ENCODE measurements at places on chromosomes 2 and 18. TPM values are rescaled to one million over a fixed set of nuclear protein-coding genes. Genes with fewer than 3 reads are reported as not detected.

GRCh38 chr2:21043744-21044532, at the start of gene APOB:
APOB (minus strand) TSS chr2:21044073; CDS start chr2:21043945, 128 bp downstream.
- DNase-seq, result peak; percentile 94
- peaks cover 8% of the 10 kb centered on the region for H3K36me3 ChIP-seq
- H3K4me1 ChIP-seq, result peaks cover 18% of the 10 kb centered on the region
- peak within 1 kb of the TSS; percentile 82 for H3K4me3 ChIP-seq
- no peaks in the 10 kb centered on the region for H3K27me3 ChIP-seq
- peak within 1 kb of the TSS; percentile 89 for H3K27ac ChIP-seq

DNA sequence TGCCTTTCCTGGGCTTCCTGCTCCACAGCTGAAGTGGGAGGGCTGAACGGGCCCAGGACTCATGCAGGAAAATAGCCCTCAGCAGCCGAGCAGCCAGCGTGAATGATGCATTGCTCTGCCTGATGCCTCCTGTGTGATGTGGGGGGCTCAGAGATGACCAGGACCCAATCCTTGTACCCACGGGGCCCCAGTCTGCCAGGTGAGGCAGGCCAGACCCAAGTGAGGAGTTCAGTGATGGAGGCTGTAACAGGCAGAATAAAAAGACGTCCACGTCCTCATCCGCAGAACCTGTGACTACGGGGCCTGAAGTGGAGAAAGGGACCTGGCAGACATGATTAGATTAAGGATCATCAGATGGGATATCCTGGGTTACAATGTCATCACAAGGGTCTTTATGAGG, 194.9 kb upstream of the HDAC4 start:
- DNase-seq, result no peak
- no peak overlapping the region for H3K27ac ChIP-seq
- H3K27me3 ChIP-seq, result no peaks in the 10 kb centered on the region
- no peaks in the 10 kb centered on the region for H3K4me1 ChIP-seq
- H3K4me3 ChIP-seq, result no peak overlapping the region

GRCh38 chr2:176096986-176097819, 2.4 kb upstream of the HOXD12 start:
- no peaks in the 10 kb centered on the region for H3K36me3 ChIP-seq
- peak; percentile 67 for DNase-seq
- peaks cover 14% of the 10 kb centered on the region for H3K27me3 ChIP-seq
- no peak overlapping the region for H3K27ac ChIP-seq
- peaks cover 13% of the 10 kb centered on the region for H3K4me1 ChIP-seq

DNA sequence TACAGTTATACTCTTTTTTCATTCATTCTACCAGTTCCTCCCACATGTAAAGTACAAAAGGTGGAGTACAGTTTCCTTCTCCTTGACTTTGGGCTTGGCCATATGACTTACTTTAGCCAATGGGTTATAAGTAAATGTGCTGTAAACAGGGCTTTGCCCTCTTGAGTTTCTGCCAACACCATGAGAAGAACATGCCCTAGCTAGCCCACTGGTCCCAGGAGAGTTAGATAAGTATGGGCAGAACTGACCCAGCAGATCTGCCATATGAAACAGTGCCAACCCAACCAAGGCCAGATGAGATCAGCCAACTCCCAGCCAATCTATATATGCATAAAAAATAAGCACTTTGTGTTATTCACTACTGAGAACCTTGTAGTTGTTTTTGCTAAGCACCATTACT, 25.5 kb downstream of the ZC3H8 start:
- H3K4me3 ChIP-seq, result no peak overlapping the region
- no peak overlapping the region for H3K27ac ChIP-seq
- H3K4me1 ChIP-seq, result no peaks in the 10 kb centered on the region
- no peak for DNase-seq

DNA sequence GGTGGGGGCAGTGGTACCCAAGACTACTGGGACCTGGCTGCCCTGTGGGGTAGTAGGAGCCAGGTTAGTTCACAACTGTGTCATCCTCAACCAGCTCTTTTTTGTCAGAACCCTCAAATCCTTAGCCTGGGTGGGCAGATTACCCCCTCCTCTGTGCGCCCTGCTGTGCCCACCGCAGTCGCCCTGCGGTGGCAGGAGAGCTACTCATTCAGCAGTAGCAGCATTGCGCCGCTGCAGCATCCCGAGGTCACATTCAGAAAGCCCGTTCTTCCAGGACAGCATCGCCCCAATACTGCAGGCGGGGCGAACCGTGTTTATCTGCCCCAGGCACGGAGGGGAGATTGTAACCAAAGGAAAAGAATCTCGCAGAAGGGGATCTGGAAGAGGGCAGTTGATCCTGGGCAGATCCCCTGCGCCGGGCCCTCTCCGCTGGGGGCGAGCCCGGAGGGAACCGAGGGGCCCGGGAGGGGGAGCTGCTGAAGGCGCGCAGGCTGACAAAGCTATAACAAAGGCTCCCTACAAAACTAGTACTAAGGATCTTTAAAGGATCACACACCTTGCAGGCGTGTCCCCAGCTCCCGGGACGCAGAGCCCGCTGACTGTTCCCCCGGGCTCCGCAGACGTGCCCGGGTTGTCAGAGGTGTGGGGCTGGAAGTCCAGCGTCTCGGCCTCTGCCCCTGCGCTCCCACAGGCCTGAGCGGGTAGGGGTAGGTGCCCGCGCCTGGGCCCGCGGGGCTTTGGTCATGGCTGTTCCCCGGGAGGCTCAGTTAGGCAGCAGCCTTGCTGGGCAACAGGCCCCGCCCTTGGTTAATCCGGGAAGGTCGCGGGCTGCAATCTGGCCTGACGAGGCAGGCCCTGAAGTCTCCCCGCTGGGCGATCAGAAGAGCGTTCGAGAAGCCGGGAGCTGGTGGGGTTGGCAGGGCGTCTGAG, 13.2 kb downstream of the POU3F3 start:
- DNase-seq, result no peak
- no peaks in the 10 kb centered on the region for H3K36me3 ChIP-seq
- H3K27me3 ChIP-seq, result peaks cover 3% of the 10 kb centered on the region
- H3K4me1 ChIP-seq, result no peaks in the 10 kb centered on the region
- no peak overlapping the region for H3K27ac ChIP-seq
- no peak overlapping the region for H3K4me3 ChIP-seq

GRCh38 chr18:23682045-23682444, 7.2 kb upstream of the LAMA3 start:
- H3K27ac ChIP-seq, result no peak overlapping the region
- no peaks in the 10 kb centered on the region for H3K27me3 ChIP-seq
- H3K4me1 ChIP-seq, result peaks cover 6% of the 10 kb centered on the region
- no peak overlapping the region for H3K4me3 ChIP-seq
- DNase-seq, result no peak
- H3K36me3 ChIP-seq, result no peaks in the 10 kb centered on the region

DNA sequence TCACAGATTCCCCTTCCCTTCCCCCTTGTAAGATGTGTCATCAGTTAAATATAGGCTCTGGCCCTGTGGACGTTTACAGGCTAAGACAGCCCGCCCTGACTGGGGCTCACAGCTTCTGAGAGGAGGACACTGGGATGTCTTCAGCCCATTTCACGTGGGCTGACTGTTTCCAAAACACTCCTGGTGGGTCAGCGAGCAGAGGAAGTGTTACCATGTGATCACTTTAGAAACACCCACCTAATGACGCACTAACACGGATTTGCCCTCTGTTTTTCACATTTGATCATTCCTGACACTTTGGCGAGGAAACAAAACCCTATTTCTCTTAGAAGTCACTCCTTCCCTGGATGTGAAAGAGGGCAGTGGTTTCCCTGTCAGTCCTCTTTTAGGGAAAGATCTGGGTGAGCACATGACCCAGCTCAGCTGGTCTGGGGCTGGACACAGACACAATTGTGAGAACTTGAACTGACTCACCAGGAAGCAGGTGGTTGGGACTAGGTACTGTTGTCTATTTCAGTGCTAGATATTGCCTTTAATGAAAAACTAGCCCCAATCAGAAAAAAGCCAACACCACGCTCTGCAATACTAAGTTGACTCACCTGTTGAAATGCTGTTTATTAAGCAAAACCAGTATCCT, 38.8 kb downstream of the BMP10 start:
- H3K27me3 ChIP-seq, result no peaks in the 10 kb centered on the region
- H3K27ac ChIP-seq, result no peak overlapping the region
- H3K4me1 ChIP-seq, result peaks cover 5% of the 10 kb centered on the region
- H3K36me3 ChIP-seq, result no peaks in the 10 kb centered on the region
- DNase-seq, result no peak

GRCh38 chr18:76102156-76102555, 392.9 kb downstream of the ZNF516 start:
- no peak for DNase-seq
- H3K27me3 ChIP-seq, result no peaks in the 10 kb centered on the region
- H3K27ac ChIP-seq, result no peak overlapping the region
- H3K4me3 ChIP-seq, result no peak overlapping the region
- no peaks in the 10 kb centered on the region for H3K36me3 ChIP-seq

The RNASEH1 gene
- 47.1 TPM for total RNA-seq

- H3K36me3 ChIP-seq, result no peaks in the 10 kb centered on the region
- H3K27ac ChIP-seq, result no peak overlapping the region
- H3K27me3 ChIP-seq, result no peaks in the 10 kb centered on the region
- no peak overlapping the region for H3K4me3 ChIP-seq
- DNase-seq, result no peak
- H3K4me1 ChIP-seq, result no peaks in the 10 kb centered on the region
Measured at GRCh38 chr18:34970106-34970505, 71.1 kb upstream of the MAPRE2 start.

GRCh38 chr2:200223205-200223784, 83.2 kb upstream of the SPATS2L start:
- no peaks in the 10 kb centered on the region for H3K27me3 ChIP-seq
- DNase-seq, result no peak
- peaks cover 50% of the 10 kb centered on the region for H3K4me1 ChIP-seq
- peak overlapping the region; percentile 17 for H3K27ac ChIP-seq
- H3K36me3 ChIP-seq, result no peaks in the 10 kb centered on the region

The SYT4 gene
- total RNA-seq, result not detected

DNA sequence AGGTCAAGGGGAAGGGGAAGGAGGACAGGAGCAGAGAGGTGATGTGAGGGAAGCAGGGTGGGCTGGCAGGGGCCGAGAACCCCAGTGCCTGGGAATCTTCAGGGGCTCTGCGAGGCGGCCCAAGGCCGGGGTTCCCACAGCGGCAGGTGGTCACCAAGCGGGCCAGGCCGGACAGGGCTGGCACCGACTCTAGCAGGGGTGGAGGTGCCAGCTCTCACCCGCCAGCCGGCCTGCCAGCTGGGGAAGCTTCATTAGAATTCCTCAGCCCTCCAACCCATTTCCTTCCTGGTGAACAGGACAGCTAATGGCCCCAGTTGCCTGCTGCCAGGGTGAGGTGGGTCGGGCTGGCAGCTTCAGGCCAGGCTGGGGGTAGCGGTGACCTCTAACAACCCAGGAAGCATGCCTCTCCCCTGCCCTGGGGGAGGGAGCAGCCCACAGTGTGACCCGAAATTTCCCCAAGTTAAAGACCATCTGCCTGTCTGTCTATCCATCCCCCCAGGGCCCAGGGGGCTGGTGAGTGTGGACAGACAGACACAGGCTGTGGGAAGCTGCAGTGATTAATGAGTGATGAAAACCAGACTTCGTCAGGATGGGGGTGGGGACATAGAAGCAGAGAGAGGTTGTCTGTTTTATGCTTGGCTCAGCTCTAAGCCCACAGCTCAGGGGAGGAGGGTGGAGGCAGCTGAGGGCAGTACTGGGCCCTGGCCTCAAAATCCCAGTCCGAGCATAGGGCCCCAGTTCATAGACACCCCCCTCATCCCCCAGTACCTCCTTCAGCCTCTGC, 144.1 kb downstream of the ZFP36L2 start:
- DNase-seq, result no peak
- no peak overlapping the region for H3K27ac ChIP-seq
- no peak overlapping the region for H3K4me3 ChIP-seq
- H3K4me1 ChIP-seq, result peaks cover 41% of the 10 kb centered on the region
- H3K27me3 ChIP-seq, result no peaks in the 10 kb centered on the region
- no peaks in the 10 kb centered on the region for H3K36me3 ChIP-seq

GRCh38 chr2:182920631-182921056, 54.2 kb upstream of the FRZB start:
- no peak overlapping the region for H3K4me3 ChIP-seq
- no peak overlapping the region for H3K27ac ChIP-seq
- H3K4me1 ChIP-seq, result no peaks in the 10 kb centered on the region
- no peaks in the 10 kb centered on the region for H3K27me3 ChIP-seq

DNA sequence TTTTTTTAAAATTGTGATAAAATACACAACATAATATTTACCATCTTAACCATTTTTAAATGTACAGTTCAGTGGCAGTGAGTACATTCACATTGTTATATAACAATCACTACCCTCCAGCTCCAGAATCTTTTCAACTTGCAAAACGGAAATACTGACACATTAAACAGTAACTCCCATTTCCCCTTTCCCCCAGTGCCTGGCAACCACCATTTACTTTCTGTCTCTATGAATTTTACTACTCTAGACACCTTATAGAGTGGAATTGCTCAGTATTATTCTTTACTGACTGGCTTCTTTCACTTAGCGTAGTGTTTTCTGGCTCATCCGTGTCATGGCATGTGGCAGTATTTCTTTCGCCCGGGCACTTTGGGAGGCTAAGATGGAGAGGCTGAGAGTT, 32.6 kb downstream of the FASTKD2 start:
- peaks cover 1% of the 10 kb centered on the region for H3K36me3 ChIP-seq
- no peaks in the 10 kb centered on the region for H3K4me1 ChIP-seq
- no peak overlapping the region for H3K27ac ChIP-seq
- H3K27me3 ChIP-seq, result no peaks in the 10 kb centered on the region
- no peak overlapping the region for H3K4me3 ChIP-seq

The MRO gene
- not detected for total RNA-seq

DNA sequence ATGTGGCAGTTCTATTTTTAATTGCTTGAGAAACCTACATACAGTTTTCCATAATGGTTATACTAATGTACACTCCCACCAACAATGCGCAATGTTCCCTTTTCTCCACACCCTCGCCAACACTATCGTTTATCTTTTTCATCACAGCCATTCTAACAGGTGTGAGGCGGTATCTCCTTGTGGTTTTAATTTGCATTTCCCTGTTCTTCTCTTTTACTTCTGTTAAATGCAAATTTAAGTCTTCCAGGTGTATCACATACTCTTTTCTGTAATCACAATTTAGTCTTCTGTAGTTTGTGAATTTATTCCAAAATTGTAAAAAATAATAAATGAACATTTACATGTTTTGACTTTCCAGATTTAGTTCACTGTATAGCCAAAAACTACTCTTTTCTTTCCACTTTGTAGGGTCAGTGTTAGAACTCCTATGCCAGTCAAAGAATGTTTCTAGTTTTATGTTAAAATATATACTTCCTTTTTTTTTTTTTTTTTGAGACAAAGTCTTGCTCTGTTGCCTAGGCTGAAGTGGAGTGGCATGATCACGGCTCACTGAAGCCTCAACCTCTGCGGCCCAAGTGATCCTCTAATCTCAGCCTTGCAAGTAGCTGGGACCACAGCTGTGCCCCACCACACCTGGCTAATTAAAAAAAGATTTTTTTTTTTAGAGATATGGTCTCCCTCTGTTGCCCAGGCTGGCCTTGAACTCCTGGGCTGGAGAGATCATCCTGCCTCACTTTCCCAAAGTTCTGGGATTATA, 15.4 kb upstream of the ACYP2 start:
- DNase-seq, result no peak
- H3K27ac ChIP-seq, result no peak overlapping the region
- no peaks in the 10 kb centered on the region for H3K27me3 ChIP-seq
- no peaks in the 10 kb centered on the region for H3K36me3 ChIP-seq
- H3K4me1 ChIP-seq, result 0 out of 2 replicates have a peak, but pooled peaks cover 4% of the 10 kb centered on the region

GRCh38 chr2:17966798-17967197, 88.3 kb downstream of the KCNS3 start:
- no peak for DNase-seq
- H3K4me1 ChIP-seq, result no peaks in the 10 kb centered on the region
- H3K27ac ChIP-seq, result no peak overlapping the region
